ENCODE measurements at places on chromosomes 4 and X.

GRCh38 chrX:118682258-118683014 lies 45.0 kb upstream of the IL13RA1 start:
- no peak for DNase-seq

- no peak for DNase-seq
Measured at GRCh38 chrX:19443869-19444526, 71.3 kb downstream of the MAP3K15 start.

DNA sequence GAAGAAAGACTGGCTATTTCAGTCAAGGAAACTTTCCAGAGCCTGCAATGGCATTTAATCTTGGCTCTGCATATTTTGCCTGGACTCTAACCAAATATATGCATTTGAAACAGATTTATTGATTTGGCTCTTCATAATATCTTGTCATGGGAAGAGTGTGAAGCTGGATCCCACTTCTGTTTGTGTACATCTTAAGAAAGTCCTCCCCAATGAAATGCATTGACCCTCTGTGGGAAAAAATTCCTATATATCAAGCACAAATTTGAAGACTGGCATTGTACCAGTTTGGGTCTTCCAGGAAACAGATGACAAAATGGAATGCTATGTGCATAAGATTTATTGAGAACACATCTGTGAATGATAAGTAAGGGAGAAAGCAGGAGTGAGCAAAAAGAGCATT lies 897.3 kb upstream of the TENM3 start:
- DNase-seq = no peak

- DNase-seq = no peak
Measured at GRCh38 chr4:57492251-57492878, 382.2 kb upstream of the IGFBP7 start.

DNA sequence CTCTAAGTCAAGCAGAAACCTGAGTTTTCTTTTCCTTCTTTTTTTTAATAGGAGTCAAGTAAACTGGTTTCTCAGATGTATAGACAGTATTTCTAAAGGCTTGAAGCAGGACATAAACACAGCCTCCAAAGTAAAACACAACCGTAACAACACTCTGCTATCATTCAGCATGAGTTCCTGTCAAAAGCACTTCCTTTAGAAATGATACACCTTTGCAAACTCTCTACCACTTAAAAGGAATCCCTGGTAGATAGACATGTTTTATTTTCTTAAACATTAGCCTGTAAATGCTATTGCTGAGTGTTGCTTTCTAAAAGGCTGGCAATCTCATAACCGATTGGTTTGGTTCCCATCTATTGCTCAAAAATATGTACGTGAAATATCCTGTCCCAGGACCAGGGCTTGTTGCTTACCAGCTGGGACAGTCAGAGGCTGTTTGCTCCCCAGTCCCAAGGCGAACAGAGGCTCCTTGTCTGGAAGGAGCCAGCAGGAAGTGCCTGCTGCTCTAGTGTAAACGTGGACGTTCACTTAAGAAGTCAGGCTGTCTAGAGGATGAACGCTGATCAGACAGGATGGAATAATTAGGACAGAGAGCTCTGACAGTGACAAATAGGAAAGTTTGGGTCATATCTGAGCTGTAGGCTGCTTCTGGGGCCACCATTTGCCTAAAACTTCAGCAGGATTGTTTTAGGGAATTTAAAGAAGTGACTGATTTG lies 173.9 kb upstream of the KLF3 start:
- DNase-seq = peak; percentile 14

DNA sequence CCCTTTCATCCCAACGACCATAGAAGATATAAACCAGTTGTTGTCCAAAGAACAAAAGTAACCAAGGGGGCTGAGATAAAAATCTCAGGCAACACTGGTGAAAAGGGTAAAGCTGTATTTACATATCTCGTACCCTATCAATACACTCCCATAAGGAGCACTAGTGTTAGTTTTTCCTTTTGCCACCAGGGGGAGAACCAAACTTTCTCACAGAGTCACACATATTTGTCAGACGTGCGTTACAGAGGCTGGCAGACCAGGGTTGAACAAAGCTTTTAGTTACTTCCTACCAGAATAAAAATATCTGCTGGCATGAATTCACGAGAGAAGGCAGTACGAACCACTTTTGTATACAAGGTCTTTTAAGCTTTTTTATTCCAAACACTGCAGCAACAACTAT lies 88.3 kb downstream of the AMELX start:
- peak; percentile 26 for DNase-seq

- DNase-seq = peak; percentile 85
Measured at GRCh38 chr4:74793757-74794381, 454 bp downstream of the BTC start.

DNA sequence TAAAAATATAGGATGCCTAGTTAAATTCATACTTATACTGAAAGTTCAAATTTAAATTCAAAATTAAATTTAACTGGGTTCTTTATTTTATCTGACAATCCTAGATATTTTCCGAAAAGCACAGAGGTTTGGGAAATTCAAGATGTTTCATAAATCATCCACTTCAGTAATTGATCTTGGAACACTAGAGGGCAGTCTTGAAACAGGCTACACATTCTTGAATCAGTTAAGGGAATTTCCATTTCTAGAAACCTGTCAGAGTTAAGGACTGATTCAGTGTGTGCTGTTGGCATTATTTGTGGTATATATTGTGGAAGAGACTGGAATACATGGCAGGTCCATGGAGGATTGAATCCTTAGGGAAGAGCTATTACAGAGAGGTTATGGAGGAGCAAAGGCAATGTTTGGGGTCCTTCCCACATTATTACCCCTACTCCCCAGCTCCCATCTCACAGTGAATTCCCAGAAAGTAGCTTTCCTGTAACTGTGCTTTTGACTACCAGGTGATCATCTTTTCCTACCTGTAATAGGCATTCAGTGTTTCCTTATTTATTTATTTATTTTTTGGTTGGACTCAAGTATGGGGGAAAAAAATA lies 92.9 kb downstream of the EGF start:
- DNase-seq = peak; percentile 62

GRCh38 chrX:153969125-153969903 lies 2.3 kb downstream of the HCFC1 start:
- no peak for DNase-seq

DNA sequence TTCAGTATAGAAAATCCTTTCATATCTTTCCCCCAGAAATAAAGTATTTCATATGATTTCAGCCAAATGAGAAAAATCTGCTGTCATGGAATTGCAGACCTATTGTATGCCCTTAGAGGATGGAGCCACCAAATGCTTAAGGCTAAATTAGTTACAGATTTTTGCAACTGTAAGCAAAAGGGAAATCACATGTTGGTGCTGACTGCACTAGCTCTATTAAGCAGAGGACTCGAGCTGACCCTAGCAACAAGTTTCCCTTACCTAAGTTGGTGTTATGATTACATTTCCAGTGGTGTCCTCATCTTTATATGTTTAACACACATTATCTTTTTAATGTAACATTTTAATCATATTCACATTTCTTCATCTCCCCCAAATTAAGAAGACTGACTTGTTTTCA lies 58.3 kb upstream of the DOCK11 start:
- DNase-seq = no peak

GRCh38 chrX:72470532-72471223 lies 102.0 kb downstream of the HDAC8 start:
- DNase-seq = no peak

- no peak for DNase-seq
Measured at GRCh38 chr4:59838236-59838635, 1361.9 kb upstream of the ADGRL3 start.

- DNase-seq = no peak
Measured at GRCh38 chrX:9644335-9644734, 121.3 kb downstream of the GPR143 start.

DNA sequence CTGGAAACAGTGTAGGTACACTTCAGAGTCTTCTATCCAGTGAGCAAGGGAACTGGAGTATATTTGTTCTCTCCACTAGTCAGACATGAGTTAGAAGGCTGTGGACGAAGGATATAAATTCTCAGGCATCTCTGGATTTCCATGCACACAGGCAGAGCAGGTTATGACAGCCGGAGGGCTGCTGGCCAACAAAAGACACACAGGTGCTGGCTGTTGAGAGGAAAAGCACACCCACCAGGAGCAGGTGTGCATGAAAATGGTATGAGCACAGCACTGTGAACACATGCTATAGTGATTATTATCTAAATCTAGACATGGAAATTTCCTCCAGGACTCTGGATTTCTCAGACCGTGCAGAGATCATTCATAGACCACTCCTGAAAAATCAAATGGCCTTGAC lies 444.7 kb upstream of the RPS6KA3 start:
- DNase-seq = no peak

DNA sequence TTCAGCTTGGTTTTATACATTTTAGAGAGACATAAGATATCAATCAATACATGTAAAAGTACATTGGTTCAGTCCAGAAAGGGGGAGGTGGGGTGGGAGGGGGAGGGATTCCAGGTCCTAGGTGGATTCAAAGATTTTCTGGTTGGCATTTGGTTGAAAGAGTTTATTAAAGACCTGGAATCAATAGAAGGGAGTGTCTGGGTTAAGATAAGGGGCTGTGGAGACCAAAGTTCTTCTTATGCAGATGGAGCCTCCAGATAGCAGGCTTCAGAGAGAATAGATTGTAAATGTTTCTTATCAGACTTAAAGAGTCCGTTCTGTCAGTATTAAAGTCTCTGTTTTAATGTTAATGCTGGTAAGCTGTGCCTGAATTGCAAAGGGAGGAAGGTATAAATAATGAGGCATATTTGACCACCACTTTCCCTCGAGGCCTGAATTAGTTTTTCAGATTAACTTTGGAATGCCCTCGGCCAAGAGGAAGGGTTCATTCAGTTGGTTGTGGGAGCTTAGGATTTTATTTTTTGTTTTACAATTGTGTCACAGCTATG lies 169.9 kb downstream of the AASDH start:
- DNase-seq = no peak

DNA sequence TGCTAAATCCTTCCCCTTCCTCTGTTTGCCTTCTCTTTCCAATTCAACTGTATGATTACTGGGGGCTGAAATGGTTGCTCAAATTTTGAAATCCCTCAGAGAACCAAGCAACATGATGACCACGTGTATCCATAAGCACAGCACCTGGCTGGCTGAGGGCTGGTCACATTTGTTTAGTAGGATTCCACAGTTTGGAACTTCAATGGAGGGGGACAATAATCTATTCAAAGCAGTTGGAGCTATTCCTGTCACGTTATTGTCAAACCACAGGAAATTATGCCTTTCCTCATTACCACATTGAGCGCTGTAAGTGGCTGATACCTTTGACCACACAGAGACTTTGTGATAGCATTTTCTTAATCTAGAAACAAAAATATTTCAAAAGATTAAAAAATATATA lies 7.0 kb downstream of the TMSB4X start:
- no peak for DNase-seq

Measured in iPS-NIHi11 (cell line).